ENCODE measurements at places on chromosomes 5 and 9. TPM values are rescaled to one million over a fixed set of nuclear protein-coding genes. Genes with fewer than 3 reads are reported as not detected.

Gene CARD9
- total RNA-seq, result 4.7 TPM

Gene GAS1
- 8.5 TPM for total RNA-seq

Gene BTNL3
- not detected for total RNA-seq

Gene TAS2R1
- not detected for total RNA-seq

Gene MARCOL
- total RNA-seq, result not detected

Gene DNM1
- total RNA-seq, result 23.2 TPM

Gene MIER3
- total RNA-seq, result 43.6 TPM

Gene TDRD7
- 4.7 TPM for total RNA-seq

Gene RNF183
- total RNA-seq, result not detected

Gene PCSK5
- total RNA-seq, result 6.7 TPM

Gene CANX
- total RNA-seq, result 313 TPM

Gene PRR16
- 12.0 TPM for total RNA-seq

Gene GNA14
- total RNA-seq, result 0.40 TPM

Gene SLC6A3
- total RNA-seq, result not detected

Gene ARHGEF28
- total RNA-seq, result 9.1 TPM

Gene IFNA13
- total RNA-seq, result not detected

Gene SLC2A6
- 3.5 TPM for total RNA-seq

Gene DAB2
- total RNA-seq, result 23.0 TPM

Gene TRIO
- total RNA-seq, result 61.3 TPM

Gene ZCCHC7
- 14.6 TPM for total RNA-seq

Gene JAKMIP2
- 3.0 TPM for total RNA-seq

Gene GPBP1
- total RNA-seq, result 56.5 TPM

Gene SLC12A7
- total RNA-seq, result 26.0 TPM

Gene LAMC3
- 3.7 TPM for total RNA-seq

Gene HRCT1
- total RNA-seq, result 3.4 TPM

Gene PCDHA12
- total RNA-seq, result under 0.01 TPM

Gene SMIM33
- total RNA-seq, result not detected

Gene PCAT7
- not detected for total RNA-seq

Gene NKD2
- total RNA-seq, result 102 TPM

Gene PCDHGB4
- 3.7 TPM for total RNA-seq

Gene NIM1K
- 0.96 TPM for total RNA-seq

Gene CA9
- 6.7 TPM for total RNA-seq

Gene PTGDS
- 0.39 TPM for total RNA-seq

Gene RGS14
- 10.3 TPM for total RNA-seq

Gene PFN3
- total RNA-seq, result not detected

Gene SHB
- 16.5 TPM for total RNA-seq

Gene ARSI
- total RNA-seq, result 14.1 TPM

Gene IL4
- total RNA-seq, result not detected

Gene NME5
- total RNA-seq, result 1.7 TPM

Gene PCDH12
- total RNA-seq, result 0.64 TPM

Gene TEX48
- not detected for total RNA-seq

Gene GABRP
- total RNA-seq, result not detected

Gene MBLAC2
- 3.4 TPM for total RNA-seq

Gene SLC25A2
- total RNA-seq, result not detected

Gene DPM2
- total RNA-seq, result 21.7 TPM

All from epithelial cell of alveolus of lung (primary cell).